ENCODE measurements at places on chromosomes 2 and 18. TPM values are rescaled to one million over a fixed set of nuclear protein-coding genes. Genes with fewer than 3 reads are reported as not detected.
A peak's percentile ranks its signal among the peaks of the same experiment; 100 is the strongest.

The IL37 gene
- not detected for total RNA-seq

The CCDC150 gene
- total RNA-seq, result 0.49 TPM

DNA sequence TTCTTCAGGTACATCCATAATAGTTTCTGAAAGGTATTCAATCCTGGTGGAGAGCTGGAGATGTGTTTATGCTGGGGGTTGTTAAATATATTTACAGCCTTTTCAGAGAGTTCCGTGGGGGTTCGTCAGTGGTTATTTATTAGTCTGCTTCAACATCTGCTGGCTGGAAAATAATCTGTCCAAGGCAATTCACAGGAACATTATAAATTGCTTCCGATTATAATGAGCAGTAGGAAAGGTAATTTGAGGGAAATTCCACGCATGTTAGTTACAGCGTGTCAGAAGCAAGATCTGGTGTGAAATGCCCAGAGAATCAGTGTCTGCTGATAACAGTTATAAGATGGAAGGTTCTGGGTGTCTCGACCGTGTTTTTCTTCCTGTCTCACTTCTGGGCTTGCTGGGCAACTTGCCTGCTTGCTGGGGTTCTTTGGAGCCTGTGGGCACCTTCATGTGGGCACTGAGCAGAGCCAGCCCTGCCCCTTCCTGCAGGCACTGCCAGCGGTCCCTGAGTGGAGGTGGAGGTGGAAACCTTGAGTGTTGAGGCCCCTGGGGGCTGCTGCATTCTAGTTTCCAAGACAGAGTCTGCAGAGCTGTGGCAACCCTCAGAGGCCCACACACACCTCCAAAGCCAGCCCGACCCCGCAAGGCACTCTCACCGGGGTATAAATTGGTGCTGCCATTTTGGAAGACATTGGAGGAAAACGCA, 185.7 kb downstream of the FAM210A start:
- DNase-seq, result peak; percentile 65

The COX5B gene
- total RNA-seq, result 119 TPM

DNA sequence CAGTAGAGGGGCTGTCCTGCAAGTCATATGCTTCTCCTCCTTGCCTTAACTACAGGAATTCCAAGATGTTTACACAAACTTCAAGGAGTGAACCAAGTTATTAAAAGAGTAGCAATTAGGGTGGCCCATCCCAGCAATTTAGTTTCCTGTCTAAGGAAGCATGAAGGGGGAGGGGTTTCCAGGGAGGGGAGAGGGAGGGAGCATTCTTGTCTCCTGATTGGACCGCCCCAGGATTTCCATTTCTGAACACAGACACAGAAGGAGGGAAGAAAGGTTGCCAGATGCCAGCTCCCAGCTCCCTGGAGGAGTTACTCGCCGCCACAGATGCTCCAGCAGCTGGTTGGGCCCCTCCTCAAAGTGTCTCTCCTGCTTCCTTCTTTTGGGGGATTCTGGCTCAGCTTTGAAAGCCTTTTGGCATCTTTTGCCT, 107.6 kb downstream of the TRIB2 start:
- DNase-seq, result no peak

DNA sequence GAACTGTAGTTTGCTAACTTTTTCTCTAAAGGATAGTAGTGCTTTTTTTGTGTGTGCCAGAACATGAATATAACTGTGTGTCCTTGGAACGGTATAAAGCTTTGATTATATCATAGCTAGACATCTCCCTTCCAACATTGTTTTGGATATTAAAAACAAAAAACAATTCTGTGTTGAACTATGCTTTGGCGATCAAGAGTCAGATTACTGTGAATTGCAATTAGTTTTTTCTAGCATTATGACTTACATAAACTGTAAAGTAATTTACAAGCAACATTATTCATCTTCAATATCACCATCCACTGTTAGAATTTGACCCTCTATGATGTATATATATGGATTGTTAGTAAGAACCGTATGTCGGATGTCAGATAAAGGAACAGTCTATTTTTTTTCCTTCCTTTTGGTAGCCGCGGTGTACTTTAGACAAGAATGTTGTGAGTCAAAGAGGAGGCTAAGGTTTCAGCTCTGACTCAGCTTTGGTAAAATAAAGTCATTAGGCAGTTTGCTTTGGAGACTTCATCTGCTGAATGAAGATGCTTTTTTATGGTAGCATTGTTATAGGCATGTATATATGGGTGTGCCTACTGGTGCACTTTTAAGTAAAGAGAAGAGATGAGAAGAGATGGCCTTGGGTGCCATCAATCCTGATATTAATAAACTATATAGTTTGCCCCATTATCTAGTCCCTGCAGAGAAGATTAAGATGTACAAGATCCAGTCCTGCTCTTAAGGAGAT, 76.4 kb downstream of the LTBP1 start:
- no peak for DNase-seq

The PRSS56 gene
- not detected for total RNA-seq

The MBD1 gene
- 123 TPM for total RNA-seq

The SIX3 gene
- total RNA-seq, result not detected

GRCh38 chr2:119338826-119339561, 27.6 kb downstream of the C2orf76 start:
- peak; percentile 51 for DNase-seq

The ATP5MC3 gene
- 77.6 TPM for total RNA-seq

DNA sequence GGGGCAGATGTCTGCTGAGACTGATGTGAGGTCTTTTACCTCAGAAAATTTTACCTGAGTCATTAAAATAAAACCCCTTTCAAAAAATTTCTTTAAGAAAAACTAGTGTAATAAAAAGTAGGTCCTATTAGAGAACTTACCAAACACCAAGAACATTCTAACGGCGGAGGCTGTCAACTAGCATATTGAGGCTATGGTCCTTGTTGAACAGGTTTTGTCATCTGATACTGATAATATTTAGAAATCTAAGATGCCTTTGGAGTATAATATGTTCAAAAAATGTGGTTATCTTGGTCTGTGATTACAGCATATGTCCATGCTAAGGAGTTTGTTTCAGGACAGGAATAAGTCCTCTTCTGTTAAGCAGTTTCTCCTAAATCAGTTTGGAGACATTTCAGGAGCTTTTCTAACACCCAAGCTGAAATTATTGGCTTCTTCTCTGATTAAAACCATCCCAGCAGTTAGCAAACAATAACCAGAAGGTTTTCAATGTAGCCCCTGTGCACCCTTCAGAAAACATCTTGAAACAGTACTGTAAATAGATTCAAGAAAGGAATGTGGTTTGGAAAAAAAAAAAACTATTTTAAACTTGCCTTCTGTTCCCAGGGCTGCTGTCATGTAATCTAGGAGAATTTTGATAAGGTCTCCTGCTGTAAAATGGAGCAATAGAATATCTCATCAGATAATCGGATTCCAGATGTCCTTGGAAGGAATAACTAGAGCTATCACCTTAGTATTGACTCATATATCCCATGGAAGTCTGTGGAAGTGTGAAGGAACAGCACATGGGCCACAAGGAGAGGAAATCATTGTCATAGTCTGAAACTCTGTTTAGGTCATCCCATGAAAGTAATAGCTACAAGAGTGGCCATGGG, 58.7 kb upstream of the B3GNT2 start:
- no peak for DNase-seq
